ENCODE measurements at places on chromosomes 3 and 15.

DNA sequence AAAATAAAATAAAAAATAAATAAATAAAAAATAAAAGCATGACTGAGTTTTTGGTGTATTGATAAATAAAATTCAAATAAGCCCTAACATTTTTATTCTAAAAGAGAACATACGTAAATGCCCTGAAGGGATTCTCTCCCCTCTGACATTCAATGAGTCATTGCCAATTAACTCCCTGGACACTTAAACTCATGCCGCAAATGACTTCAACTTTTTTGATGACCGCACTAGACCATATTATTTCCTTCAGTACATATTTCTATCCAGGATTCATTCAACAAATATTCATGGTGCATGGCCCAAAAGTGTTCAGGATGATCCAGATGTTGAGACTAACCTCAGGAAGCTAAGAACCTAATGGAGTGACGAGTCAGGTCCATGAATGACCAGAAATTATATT, 195.9 kb upstream of the LRRN1 start:
- no peak for DNase-seq

- no peak for DNase-seq
These were observed 11.8 kb downstream of the MYO1E start for GRCh38 chr15:59360896-59361295.

DNA sequence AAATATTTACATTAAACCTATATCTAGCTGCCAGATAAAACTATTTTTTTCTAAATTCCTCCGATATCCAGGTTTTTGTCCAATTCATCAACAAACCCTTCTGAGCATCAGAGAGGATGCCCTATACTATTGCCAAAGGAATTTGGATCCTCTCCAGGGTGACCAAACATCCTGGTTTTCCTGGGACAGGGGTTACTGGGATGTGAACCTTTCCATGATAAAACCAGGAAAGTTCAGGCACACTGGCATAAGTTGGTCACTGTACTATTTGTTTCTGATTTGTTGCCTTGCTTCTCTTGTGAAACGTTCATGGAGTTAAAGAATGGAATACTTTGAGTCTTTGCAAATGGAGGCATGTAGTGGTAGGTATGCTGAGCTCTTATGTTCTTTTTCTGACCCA, 63.5 kb downstream of the TLNRD1 start:
- DNase-seq, result no peak

DNA sequence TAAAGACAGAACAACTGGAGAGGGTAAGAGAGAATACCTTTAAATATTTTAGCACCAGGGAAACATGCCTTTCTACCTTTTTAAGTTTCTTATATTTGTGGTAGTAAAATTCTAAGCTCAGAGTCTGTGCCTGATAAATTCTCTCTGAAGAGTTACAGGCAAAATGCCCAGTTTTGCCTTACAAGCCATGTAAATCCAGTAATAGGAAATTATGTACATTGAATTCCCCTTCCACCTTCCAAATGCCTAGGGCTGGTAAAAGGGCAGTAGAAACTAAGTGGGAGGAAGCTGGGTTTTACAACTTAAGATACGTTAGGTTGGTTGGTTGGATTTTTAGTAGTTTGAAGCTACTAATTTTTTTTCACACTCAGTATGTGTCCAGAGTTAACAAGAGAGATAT, 43.1 kb upstream of the TP63 start:
- no peak for DNase-seq

GRCh38 chr3:11465744-11466616, 177.7 kb downstream of the VGLL4 start:
- DNase-seq, result no peak

DNA sequence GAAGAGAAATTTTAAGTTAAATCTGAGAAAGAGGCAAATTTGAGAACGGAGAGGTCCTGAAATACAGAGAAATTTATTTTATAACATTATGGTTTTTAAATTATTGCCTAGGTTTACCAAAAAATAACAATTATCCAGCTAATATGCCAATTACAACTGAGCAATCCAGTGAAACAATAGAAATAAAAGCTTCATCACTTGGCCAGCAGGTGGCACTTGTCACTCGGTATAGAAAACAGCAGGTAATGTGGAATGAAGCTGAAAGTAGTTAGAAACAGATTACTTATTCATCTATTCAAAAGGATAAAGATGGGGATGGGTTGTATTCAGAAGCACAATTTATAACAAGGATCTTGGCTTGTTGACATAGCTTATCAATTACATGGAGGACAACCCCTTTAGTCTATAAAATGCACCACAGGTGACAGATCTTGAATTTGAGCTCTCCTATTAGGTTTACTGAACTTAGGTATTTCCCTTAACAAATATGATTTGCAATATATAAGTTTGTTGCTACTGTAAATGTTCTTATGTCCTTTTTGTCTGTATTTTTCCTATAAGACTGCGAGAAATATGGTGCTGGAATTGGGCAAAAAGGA, 70.1 kb upstream of the GUCA1C start:
- DNase-seq, result peak; percentile 18

DNA sequence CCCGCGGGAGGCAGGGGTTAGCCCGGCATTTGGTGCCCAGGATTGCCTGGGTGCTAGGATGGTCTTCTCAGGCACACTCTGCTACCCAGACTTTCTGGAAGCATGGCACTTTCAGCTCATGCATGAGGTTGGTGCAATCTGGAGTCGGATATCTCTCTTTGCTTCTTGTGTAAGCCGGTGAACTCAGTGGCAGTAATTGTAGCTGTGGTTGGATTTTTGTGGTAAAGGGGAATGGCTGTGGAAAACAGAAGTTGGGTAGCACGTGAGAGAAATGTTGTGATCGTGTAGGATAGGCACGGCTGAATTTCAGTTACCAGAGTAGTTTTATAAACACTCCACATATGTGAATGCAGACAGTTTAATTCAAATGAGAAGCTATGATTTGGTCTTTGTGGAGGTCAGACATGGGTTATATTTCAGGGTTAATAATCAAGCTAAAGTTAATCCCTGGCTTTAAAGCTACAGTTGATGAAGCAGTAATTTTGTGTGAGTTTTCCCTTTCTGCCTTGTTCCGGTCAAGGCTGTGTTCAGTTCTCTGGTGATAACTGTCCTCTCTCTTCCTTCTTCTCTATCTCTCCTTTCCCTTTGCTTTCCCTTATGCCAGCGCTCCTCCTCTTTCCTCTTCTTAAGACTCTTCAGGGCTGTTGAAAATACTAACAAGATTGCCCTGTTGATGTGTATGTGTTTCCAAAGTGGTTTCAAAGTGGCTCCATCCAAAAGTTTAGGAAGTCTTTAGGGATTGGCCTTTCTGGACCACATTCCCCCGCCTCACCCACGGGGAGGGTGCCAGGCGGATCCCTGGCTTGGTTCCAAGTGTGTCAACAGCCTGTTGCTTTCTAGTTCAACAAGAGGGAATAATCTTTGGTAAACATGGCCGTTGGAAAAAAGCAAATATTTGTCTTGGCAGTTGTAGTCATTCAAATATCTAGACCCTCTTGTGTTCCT, 404.6 kb upstream of the C2CD4B start:
- DNase-seq, result no peak

GRCh38 chr3:146505516-146505915, 36.2 kb upstream of the PLSCR2 start:
- no peak for DNase-seq

GRCh38 chr15:71106802-71107500, 8.3 kb upstream of the THSD4 start:
- DNase-seq, result no peak

GRCh38 chr3:111035902-111036301, 35.7 kb upstream of the NECTIN3 start:
- no peak for DNase-seq

DNA sequence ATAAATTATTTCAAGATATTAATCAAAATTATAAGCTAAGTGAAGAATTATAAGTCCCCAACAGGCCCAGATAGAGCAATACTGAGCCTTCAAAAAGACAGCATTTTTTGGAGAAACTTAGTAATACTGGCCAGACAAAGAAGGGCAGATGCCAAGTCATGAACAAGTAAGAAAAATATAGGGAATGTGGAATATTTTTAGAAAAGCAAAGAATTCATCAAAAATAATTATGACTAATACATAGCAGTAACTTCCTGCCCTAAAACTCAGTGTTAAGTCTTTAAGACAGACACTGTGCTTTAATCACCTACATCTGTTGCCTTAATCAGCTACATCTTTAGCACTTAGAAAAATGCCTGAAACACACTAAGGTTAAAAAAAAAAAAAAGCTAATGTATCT, 31.2 kb downstream of the DPH6 start:
- no peak for DNase-seq

- DNase-seq, result no peak
These were observed 558.5 kb upstream of the CFAP20DC start for GRCh38 chr3:59608356-59608755.

DNA sequence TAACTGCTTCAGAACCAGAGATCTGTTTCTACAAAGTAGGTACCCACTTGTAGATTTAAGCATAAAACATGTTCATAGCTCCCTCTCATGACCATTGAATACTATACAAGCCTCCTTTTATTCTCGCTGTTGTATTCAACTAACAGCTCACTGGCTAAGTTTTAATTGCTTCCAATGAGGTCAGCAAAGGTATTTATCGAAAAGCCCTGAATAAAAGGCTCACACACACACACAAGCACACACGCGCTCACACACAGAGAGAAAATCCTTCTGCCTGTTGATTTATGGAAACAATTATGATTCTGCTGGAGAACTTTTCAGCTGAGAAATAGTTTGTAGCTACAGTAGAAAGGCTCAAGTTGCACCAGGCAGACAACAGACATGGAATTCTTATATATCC, at the start of gene FGF7:
Gene FGF7 (plus strand): TSS at position 222 of the 400 bp plus-strand sequence. CDS start 1,056 bp downstream, outside the sequence.
- no peak for DNase-seq

DNA sequence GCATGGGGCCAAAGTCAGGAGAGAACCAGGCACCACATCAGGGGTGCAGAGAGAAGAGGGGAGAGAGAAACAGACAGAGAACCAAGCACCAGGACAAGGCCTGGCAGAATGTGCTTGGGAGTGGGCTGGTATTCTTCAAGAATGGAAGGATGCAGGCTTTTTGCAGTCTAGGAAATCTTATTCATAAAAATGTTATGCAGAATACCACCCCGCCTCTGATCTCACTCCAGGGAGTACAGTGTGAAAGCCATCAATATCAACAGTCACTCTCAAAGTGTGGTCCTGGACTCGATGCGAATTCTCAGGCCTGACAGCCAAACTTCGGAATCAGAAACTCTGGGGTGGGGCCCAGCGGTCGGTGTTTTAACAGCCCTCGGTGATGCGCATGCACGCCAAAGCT, 16.9 kb downstream of the NTRK3 start:
- DNase-seq, result no peak

- DNase-seq, result no peak
These were observed 28.2 kb upstream of the PDZRN3 start for GRCh38 chr3:73652896-73653295.

- no peak for DNase-seq
These were observed 94.4 kb downstream of the SLCO3A1 start for GRCh38 chr15:91947683-91948608.

GRCh38 chr3:161224786-161225185, 3.7 kb downstream of the NMD3 start:
- DNase-seq, result no peak

GRCh38 chr15:65388306-65389080, 10.7 kb upstream of the IGDCC3 start:
- no peak for DNase-seq

DNA sequence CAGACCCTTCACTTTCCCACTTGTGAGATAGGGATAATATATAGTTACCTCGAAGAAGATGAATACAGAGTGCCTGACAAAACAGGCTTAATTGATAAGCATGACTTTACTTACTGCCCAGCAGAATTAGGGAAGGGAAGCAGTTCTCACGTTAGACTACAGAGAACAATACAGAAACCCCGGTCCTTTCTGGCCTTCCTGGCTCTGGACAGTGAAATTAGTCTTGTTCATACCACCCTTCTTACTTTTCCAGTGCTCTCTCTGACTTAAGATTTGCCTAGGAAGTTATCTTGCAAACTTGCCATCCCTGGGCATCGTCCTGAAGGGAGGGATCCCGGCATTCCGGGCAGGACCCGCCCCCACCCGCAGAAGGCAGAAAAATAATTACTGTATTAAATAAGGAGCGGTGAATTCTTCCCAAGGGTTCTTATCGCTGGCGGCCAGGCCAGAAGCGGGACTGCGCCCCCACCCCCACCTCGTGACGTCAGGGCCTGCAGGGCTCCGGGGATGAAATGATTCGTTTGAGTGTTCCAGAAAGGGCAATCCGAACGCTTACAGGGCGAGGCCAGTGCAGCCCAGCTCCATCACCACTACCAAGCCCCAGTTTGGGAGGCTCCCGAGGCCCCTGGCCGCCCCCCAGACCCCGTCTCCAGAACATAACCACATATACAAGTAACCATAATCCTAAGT, 8.4 kb downstream of the SOX2 start:
- DNase-seq, result no peak

GRCh38 chr3:127406309-127407025, 118.6 kb upstream of the PRR20G start:
- no peak for DNase-seq

DNA sequence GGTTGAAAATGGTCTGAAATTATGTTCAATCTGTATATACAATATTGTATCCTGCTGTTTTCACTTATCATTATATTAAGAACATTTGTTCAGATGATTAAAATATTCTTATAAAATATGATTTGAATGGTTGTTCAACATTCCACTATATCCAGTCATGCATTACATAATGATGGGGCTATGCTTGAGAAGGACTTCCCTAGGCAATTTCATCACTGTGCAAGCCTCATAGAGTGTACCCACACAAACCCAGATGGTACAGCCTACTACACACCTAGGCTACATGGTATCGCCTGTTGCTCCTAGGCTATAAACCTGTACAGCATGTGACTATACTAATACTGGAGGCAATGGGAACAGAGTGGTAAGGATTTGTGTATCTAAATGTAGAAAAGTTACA, 30.5 kb downstream of the SLC7A14 start:
- no peak for DNase-seq

GRCh38 chr15:100923902-100924301, 4.7 kb downstream of the LRRK1 start:
- no peak for DNase-seq

- DNase-seq, result no peak
These were observed 142.2 kb downstream of the ALDH1A2 start for GRCh38 chr15:57923306-57923705.

GRCh38 chr3:58635371-58636285, 30.9 kb downstream of the FAM3D start:
- no peak for DNase-seq

GRCh38 chr3:17322106-17322793, 420.2 kb downstream of the TBC1D5 start:
- DNase-seq, result no peak

- no peak for DNase-seq
These were observed 139.6 kb upstream of the ADAMTS9 start for GRCh38 chr3:64827431-64827830.

- no peak for DNase-seq
These were observed 29.8 kb upstream of the CHL1 start for GRCh38 chr3:166799-167198.

- DNase-seq, result no peak
These were observed 163.0 kb downstream of the TBC1D5 start for GRCh38 chr3:17579289-17580031.

DNA sequence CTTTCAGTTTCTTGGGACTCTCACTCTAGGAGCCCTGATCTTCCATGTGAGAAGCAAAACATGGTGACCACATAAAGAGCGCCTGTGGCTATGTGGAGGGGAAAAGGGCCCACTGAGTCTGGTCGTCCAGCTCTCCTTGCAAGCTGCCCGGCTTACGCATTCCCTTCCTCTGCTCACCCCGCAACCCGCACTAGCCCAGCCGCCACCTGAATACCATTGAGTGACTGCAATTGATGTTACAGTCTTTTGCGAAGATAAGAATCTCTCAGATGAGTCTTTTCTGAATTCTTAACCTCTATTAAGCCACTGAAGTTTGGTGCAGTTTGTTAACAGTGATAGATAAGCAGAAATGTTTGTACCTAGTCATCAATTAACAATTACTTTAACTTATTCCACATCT, 589.0 kb upstream of the DPPA4 start:
- no peak for DNase-seq

All from effector memory CD8-positive, alpha-beta T cell (primary cell).